GM23248 (cell line): ENCODE measurements at places on chromosomes 3 and 15. TPM values are rescaled to one million over a fixed set of nuclear protein-coding genes. Genes with fewer than 3 reads are reported as not detected.

DNA sequence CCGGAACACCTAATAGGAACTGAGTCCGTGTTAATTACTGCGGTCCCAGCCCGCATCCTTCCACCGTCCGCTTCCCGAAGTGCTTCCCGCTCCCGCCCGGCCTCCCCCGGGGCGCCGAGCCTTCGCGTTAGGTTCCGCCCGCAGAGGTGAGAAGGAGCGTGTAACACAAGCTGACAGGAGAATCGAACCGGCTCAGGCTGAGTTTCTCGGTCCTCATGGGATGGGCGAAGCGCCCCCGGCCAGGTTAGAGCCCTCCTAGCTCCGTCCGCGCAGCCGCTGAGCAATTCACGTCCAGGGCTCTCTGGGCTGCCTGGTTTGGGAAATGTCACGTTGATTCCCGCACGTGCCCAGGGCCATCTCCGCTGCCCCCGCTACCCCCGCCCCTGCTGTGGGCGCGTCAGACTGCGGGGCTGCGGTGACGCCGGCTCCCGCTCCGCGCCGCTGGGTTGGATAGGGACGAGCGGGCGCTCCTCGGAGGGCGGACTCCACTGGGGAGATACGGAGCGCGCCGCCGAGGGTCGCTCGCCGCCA is 954 bp downstream of the CLDN11 start:
- peak; percentile 85 for DNase-seq

DNA sequence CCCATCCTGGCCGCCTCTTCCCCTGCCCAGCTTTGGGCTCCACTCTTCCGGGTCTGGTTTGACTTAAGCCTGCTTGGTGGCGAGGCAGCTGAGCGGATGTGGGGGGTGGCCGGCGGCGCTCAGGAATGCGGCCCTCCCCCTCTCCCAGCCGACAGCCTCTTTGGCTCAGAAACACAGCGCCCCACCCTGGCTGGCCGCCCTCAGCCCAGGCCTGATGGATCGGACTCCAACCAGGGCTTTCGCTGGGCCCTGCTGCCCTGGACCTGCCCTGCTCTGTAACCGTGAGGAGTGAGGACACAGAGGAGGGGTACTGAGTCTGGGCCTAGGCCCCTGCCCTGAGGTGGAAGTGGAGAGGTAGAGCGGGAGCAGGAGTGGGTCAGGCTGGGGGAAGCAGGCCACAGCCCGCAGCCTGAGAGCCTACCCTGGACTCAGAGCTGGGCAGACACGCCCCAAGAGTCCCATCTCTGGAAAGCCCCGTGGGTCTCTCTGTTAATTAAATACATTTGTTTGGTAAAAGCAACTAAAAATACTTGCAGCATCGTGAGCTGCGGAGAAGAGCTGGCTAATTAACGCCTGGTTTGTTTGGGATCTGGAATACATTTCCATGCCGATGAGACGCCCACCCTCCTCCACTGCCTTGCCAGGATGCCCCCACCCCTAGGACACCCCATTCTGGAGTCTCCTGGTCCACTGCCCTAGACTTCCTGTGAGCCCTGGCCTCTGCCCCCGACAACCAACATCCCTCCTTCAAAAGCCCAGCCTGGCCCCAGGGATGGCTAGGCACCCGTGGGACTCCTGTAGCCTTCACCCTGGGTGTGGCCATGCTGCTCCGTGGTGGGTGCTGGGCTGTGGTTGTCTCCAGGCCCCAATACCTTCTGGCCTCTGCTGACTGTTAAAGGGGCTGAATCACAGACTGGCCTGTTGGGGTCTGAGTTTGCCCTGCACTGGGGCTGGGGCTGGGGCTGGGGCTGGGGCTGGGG is 19.6 kb downstream of the PLXNA1 start:
- peak; percentile 94 for DNase-seq

DNA sequence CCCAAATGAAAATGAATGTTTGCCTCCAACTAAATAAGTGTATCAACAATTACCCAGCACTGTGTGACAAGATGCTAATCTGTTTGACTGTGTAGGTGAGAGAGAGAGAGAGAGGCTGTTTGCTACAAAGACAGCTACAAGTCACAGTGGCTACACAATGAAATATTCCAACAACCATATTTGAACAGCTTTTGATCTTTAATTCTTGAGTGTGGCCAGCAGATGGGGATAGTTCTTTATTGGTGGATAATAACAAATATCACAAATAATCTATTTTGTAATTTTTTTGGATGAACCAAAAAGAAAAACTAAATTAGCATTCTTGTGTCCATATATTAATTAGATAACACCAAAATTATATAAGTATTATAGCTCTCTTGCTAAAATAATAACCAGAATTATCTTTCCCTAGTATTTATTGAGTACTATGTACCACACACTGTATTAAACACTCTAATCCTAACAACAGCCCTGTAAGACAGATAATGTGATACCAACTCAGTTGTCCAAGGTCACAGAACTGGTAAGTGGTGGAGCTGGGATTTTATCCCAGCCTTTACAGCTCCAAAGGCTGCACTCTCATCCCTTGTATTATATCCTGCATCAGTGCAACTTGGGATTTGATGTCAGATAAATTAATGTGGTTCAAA is 61.9 kb upstream of the C3orf80 start:
- peak; percentile 63 for DNase-seq

The GOLGA6L9 gene
- polyA plus RNA-seq: 0.44 and 0.65 TPM in 2 replicates

The TM4SF18 gene
- polyA plus RNA-seq: not detected in 2 replicates

DNA sequence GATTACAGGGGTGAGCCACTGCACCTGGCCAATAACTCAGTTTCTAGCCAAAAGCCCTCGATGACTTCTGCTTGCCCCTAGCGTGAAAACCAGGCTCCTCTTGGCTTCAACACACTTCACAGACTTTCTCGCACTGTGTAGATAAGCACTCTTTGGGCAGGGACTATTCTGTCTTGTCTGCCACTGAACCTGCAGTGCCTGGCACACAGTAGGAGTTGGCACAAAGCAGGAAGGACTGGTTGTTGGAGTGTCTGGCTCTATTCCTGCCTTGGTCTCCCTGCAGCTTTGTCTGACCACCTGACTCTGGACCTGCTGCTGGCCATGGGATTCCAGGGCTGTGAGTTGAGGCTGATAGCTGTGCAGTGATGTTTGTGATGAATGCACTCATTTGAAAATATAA is 46.4 kb upstream of the RGMA start:
- DNase-seq: no peak

DNA sequence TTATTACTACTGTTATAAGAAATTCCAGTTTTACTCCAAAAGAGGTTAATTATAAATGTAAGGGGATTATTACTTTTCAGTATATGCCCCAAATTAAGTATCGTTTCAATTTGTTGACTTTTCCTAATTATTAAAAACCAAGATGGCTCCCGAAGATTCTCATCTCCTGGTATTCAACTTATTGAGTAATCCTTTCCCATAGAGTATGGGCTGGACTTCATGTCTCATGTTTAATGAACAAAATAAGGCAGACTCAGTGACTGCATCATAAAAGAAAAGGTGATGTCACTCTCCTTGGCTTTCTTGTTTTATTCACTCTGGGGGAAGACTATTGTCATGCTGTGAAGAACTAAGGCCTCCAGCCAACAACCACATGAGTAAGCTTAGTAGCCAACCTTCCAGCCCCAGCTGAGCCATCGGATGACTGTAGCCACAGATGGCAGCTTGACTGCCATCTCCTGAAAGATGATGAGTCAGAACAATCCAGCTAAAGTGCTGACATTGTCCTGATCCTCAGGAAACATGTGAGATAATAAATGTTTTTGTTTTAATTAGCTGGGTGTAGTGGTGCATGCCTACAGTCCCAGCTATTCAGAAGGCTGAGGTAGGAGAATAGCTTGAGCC is 17.3 kb downstream of the IGF2BP2 start:
- peak; percentile 95 for DNase-seq

The RPL39L gene
- polyA plus RNA-seq: 21.8 and 22.0 TPM in 2 replicates

DNA sequence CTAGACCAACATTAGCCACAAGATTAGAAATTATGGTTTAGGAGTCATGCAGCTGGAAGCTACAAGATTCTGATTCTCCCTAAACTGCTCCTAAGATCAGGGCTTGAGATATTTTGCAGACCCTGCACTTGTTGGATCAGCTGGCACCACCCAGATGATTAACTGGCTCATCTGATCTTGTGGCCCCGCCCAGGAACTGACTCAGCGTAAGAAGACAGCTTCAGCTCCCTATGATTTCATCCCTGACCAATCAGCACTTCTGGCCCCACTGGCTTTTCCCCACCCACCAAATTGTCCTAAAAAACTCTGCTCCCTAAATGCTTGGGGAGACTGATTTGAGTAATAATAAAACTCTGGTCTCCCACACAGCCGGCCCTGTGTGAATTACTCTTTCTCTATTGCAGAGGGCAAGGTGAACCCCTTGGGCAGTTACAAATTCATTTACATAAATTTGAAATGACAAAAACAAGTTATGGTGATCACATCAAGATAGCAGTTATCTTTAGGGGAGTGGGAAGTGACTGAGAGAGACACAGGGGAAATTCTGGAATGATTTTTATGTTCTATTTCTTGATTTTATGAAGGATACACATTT is 76.5 kb downstream of the CD200R1L start:
- peak; percentile 94 for DNase-seq

DNA sequence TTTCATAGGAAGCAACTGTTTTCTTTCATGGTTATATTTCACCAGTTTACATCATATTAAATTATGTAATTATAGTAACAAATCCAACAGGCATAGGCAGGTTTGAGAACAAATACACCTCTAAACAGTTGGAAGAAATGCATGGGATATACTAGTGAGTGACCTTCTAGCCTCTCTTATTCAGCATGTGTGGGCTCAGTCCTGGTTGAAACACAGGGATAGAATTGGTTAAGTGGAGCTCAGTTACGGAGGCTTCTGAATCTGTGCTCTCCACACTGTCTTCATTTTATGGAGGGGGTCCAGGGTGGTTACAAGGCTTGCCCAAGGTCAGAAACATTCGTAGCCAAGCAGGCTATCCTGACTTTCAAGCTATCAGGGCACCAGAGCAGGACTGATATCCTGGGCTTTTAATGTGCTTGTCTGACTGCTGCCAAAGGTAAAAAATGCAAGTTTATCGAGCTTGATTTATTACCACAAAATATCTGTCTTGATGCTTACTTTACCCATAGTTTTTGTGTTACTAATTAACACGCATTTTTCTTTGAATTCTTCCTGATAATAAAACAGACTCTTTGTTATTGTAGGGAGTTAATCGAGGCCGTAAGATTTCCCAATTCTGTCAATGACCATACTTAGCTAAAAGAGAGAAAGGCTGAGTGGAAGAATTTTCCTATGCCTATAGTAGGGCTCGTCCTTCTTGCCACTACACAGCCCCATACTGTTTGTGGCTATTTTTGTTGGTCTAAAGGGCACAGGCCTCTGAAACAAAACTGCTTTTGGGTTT is 89.6 kb downstream of the FILIP1L start:
- peak; percentile 41 for DNase-seq

The TRIM71 gene
- 0.03 TPM in 1 of 2 replicates, not detected in the other for polyA plus RNA-seq

- no peak for DNase-seq
Observed at GRCh38 chr3:10781981-10782380, 34.0 kb upstream of the SLC6A11 start.

DNA sequence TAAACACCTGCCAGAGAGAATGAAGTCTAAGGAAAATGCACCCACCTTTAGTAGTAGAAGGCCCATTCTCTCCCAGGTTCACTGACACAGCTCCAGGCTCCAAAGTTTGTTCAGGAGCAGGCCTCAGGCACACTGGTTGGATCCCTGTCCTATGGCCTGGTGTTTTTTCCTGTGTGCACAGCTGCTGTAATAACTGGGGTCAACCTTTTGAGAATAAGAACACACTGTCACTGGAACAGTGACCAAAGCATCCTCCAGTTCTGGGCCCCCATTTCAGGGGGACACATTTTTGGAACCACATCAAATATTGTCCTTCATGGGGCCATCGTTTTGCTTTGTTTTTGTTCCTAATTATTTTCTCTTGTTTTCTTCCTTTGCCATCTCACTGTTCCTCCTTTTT is 95.8 kb downstream of the ARNT2 start:
- no peak for DNase-seq

GRCh38 chr15:78329625-78330024 is 10.5 kb upstream of the CRABP1 start:
- no peak for DNase-seq

DNA sequence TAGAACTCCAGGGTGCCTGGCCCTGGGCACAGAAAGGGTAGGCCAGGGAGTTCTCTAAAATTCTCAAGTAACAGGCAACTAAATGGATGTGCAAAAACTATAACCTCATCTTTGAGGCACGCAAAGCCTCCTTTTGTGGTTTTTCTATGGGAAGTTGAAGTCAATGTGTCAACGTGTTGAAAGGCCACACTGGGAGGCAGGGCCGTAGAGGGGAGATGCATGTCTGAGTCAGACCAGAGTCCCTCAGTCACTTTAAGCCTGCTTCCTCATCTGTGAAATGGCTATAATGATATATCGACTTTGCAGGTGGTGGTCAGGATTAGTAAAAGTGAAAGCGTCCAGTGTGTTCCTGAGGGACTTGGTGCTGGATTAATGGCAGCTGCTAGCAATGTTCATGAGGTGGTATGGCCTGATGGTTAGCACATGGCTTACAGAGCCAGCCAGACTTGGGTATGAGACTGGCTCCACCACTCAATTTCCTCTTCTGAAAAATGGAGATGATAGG is 17.0 kb downstream of the TGM5 start:
- DNase-seq: peak; percentile 76

The NEK11 gene
- 5.7 and 7.6 TPM in 2 replicates for polyA plus RNA-seq
